Occipital lobe (tissue), 3 donors: ENCODE measurements at places on chromosomes 16 and 17. TPM values are rescaled to one million over a fixed set of nuclear protein-coding genes. Genes with fewer than 3 reads are reported as not detected.

The MT3 gene
- 8.6 TPM for total RNA-seq

The TBC1D3E gene
- total RNA-seq = not detected

The RPL27 gene
- total RNA-seq = 891 TPM

The TMIGD1 gene
- total RNA-seq = not detected

The PSMB10 gene
- total RNA-seq = 13.3 TPM

The NPTX1 gene
- 19.3 TPM for total RNA-seq

The GLIS2 gene
- 5.1 TPM for total RNA-seq

The SULT1A1 gene
- total RNA-seq = 7.3 TPM

The PPY gene
- total RNA-seq = not detected

The ERI2 gene
- total RNA-seq = 27.8 TPM

The USB1 gene
- total RNA-seq = 5.0 TPM

The CDRT15 gene
- not detected for total RNA-seq

The CCL16 gene
- not detected for total RNA-seq

The CBFA2T3 gene
- total RNA-seq = 1.9 TPM

The LRRC37A gene
- total RNA-seq = 3.9 TPM

The MT4 gene
- total RNA-seq = not detected

The NME3 gene
- 26.2 TPM for total RNA-seq

The OTOP3 gene
- not detected for total RNA-seq

The CPSF4L gene
- total RNA-seq = not detected

The ITGAX gene
- 1.6 TPM for total RNA-seq

The SRL gene
- 0.16 TPM for total RNA-seq

The CSH1 gene
- total RNA-seq = not detected

The GLOD4 gene
- 60.2 TPM for total RNA-seq

The PHKG2 gene
- 12.0 TPM for total RNA-seq

The SPOP gene
- 123 TPM for total RNA-seq

The PRCD gene
- 1.9 TPM for total RNA-seq

The LPO gene
- not detected for total RNA-seq

The IL17C gene
- not detected for total RNA-seq

The GLYR1 gene
- total RNA-seq = 70.2 TPM

The TLCD2 gene
- 0.47 TPM for total RNA-seq

The CCL13 gene
- total RNA-seq = not detected

The SPN gene
- total RNA-seq = 0.16 TPM

The HAP1 gene
- total RNA-seq = 0.16 TPM

The CD7 gene
- not detected for total RNA-seq
